ENCODE measurements at places on chromosomes 6 and 20.

DNA sequence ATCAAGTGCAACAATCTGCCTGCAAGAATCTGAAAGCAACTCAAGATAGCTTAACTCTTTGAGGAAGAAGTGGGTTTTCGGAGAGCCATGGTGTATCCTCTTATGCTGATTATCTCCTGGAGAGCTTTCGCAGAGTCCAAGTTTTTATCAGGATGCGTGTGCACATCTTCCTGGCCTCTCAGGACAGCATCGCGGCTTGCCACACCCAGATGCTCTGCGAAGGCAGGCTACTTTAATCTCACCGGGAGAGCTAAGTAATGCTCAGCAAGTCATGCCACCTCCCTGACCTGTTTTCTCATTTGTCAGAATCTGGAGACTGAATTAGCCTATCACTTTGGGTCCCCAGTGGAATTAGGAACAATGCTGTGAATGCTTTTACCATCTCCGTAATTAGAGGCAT lies 52.9 kb downstream of the TTI1 start:
- DNase-seq = no peak

- DNase-seq = no peak
Observed at GRCh38 chr20:58712151-58712791, 19.7 kb downstream of the NPEPL1 start.

DNA sequence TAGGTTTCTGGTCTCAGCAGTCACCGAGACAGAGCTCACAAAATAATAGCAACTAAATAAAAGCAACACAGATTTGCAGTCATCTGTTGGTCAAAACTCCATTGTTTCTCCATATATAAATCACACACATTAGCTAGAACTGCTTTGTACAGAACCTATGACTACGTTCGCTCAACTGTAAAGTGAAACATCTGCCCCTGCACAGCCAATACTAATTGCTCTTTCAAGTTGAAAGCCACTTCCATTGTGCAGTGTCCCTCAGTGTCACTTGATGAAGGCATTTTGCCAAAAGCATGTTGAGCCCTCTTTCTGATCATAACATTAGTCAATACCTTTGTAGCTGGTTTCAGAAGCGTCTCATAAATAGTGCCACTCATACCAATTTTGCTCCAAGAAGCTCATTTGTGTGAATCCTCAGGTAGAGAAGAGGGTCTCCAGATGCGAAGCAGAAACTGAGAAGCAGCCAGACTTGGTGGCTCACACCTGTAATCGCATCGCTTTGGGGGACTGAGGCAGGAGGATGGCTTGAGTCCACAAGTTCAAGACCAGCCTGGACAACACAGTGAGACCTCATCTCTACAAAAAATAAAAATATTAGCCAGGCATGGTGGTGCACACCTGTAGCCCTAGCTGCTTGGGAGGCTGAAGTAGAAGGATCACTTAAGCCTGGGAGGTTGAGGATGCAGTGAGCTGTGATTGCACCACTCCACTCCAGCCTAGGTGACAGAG lies 68.9 kb downstream of the PERP start:
- DNase-seq = no peak

DNA sequence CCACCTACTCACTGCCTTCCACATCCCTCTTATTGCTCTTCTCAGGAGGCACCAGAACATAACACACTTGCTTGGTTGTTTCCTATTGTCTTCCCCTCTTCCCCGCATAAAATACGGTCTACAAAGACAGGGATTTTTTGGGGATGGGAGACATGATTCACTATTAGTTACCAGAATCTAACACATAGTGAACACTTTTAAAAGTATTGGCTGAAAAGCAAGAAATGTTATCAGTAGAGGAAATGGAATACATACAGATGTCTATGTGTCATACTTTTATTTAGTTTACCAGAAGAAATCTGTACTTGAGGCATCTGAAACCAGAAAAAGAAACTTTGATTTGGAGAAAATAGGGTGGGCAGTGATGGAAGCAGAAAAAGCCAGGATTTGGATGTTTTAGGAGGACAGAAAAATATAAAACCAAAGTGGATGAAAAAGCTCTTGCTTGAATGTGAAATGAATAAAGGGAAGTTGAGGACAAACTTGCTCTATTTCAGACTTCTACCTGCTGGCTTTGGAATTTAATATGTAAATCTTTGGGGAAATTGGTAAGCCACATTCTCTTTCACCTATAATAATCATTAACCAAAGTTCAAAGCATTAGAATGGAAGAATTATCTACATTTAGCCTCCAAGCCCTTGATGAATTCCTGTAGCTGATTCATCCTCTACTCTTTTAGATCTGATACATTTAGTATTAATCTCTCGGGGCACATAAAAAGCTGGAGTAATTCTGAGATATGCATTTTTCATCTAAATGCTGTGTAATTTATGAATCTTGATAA lies 82.6 kb downstream of the DOK5 start:
- DNase-seq = no peak

- peak; percentile 87 for DNase-seq
Observed at GRCh38 chr20:13995086-13995665, at the start of gene MACROD2. Gene MACROD2, plus strand, starts transcription at chr20:13995516.

All from NCI-H1436 treated with DMSO at 0.1 percent for 48 hours (cell line).